NCI-H1105 treated with DMSO at 0.1 percent for 48 hours (cell line): ENCODE measurements at places on chromosomes 3 and 15.

GRCh38 chr15:40323239-40323952 lies at the start of gene INAFM2:
Gene INAFM2 (plus strand): TSS chr15:40323692. CDS start chr15:40324056, 364 bp downstream.
- DNase-seq: peak; percentile 73

GRCh38 chr3:192409201-192409837 lies 318.0 kb downstream of the FGF12 start:
- no peak for DNase-seq

DNA sequence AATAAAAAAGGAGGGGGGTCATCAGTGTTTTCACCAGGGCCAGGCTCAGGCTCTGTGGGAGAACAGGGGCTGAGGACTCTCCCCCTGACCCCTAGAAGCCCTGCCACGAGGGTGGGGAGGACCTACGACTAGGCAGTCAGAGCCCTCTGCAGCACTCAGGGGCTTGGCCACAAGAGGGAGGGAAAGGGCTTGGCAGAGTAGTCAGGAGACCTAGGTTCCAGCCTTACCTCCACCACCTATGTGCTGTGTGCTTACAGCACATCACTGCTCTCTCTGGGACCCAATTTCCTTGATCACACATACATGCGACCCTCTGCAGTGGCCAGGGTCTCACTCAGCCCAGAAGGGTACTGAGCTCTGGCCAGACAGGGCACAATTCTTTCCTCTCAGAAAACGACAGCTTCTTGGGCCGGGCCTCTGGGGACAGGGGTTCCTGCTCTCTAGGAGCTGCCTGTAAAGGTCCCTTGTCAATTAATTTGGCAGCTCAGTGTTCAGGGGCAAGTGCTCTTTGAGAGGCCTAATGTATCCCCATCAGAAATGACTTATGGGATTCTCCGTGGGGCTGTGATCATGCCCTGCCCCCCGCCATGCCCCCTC lies 16.4 kb upstream of the SKIC8 start:
- no peak for DNase-seq

DNA sequence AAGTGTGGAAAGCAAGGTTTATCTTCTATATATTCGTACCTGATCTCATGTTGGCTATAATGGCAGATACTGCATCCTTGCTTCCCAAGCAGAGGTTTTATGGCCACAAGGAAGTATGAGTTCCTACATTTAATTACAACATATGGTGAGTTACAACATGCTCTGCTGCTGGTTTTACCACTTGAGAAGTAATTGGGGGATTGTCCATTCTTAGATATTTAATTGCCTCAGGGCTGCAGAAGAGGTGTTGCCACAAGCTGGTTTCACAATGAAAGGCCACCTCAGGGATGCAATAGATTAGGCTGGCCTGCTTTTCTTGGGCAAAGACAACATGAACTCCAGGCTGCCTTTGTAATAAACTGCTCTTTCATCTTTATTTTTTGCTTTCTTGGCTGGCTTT lies 48.6 kb downstream of the RAP2B start:
- no peak for DNase-seq

DNA sequence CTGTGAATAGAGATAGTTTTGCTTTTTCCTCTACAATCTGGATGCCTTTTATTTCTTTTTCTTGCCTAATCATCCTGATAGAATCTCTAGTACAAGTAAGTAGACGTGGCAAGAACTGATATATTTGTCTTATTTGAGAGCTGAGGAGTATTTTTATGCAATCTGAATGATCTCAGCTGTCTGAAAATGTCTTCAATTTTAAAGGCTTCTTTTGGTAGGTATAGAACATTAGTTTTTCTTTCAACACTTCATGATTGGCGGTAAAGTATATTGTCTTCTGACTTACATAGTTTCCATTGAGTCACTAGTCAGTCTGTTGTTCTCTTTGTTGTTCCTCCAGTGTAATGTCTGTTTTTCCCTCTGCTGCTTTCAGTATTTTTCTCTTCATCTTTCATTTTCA lies 31.3 kb downstream of the MGA start:
- no peak for DNase-seq
